PC-3 (cell line): ENCODE measurements at places on chromosomes 16 and 17. TPM values are rescaled to one million over a fixed set of nuclear protein-coding genes. Genes with fewer than 3 reads are reported as not detected.

Gene KRTAP17-1
- not detected in 2 replicates for total RNA-seq

Gene KCNH4
- total RNA-seq, result not detected in 2 replicates

Gene TEKT1
- total RNA-seq, result not detected in 2 replicates

Gene KRTAP1-1
- total RNA-seq, result not detected in 2 replicates

Gene ZDHHC1
- 4.8 and 5.1 TPM in 2 replicates for total RNA-seq

Gene RNF157
- total RNA-seq, result 7.3 and 7.4 TPM in 2 replicates

GRCh38 chr16:70608521-70608920, 37.8 kb upstream of the IL34 start:
- DNase-seq, result peak; percentile 46

DNA sequence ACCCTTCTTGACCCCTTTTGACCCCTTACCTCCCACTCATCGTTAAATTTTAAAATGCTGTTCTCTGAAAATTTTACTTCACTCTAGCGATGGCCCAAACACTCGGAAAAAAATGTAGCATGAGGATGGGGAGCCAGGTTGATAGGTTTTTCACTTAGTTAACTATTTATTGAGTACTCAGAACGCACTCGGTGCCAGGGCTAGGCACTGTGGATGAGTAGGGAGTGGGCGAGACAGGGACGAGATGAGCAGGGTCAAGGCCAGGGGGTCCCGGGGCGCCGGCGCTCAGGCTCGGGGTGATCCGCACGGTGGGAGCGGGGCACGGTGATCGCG, 392 bp downstream of the ZSCAN32 start:
- DNase-seq, result no peak

DNA sequence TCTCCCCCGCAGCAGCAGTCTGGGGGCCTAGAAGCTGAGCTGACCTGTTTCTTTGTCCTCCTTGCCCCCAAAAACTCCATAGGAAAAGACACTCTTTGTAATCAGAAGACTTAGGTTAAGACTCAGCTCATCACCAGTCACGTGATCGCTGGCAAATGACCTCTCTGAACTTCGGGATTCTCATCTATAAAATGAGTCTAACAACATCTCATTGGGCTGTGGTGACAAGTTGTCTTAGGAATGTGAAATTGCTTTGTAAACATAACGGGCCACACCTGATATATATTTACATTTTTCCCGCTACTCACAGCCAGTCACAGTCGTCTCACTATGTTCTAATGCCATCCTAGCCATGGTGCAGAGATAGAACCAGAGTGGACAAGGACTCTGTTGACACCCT, 86.0 kb upstream of the LHX1 start:
- peak; percentile 69 for DNase-seq

DNA sequence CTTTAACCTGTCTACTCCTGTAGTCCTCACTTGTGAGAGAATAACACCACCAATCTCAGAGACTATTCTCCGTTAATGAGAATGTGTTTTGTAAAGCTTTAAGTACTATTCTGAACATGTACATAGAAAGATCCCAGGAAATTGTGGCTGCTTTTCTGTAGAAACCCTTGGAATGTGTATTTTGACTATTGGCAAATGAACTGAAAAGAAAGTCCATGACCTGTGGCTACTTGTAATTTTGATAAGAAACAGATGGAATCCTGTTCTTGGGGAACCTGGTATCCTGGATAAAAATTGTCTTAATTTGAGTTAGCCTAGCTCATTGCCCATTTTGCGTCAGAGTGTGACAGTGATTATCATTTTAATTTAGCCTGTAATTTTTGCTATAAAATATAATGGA, 9.1 kb downstream of the CTCF start:
- no peak for DNase-seq

DNA sequence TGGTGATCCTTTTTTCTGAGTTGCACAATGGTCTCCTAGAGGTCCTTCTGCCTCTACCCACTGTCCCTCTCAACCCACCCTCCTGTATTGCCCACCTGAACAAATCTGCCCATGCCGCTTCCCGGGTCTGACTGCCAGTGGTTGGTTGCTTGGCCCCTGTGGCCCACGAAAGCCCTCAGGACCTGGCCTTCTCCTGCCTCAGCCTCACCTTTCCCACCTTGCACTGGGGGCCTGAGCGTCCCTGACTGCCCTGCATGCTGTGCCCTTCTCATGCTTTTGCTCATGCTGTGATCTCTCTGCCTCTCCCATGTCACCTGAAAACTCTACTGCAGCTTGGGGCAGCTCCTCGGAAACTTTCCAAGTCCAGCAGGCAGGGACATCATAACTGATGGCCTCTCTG, 13.8 kb upstream of the KDM6B start:
- DNase-seq, result no peak

- no peak for DNase-seq
Observed at GRCh38 chr17:40552806-40553693, 12.2 kb downstream of the CCR7 start.

- DNase-seq, result peak; percentile 45
Observed at GRCh38 chr16:27515874-27516353, 33.8 kb downstream of the GTF3C1 start.

DNA sequence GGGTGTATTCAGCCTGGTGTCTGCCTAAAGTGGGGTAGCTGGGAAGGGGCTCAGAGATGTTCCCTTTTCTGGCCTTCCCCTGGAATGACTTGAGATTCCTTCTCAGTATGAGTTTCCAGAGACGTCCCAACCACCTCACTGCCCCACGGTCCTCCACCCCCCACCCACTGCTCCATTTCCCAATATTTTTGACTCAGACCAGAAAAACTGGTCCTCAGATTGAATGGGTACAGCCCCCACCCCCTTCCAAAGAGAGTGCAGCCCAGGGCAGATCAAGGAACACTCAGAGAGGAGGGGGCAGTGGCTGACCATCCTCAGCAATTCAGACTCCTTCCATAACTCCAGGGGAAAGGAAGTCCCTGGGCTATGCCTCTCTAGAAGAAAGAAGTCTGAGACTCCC, 3.2 kb downstream of the ACLY start:
- DNase-seq, result no peak

DNA sequence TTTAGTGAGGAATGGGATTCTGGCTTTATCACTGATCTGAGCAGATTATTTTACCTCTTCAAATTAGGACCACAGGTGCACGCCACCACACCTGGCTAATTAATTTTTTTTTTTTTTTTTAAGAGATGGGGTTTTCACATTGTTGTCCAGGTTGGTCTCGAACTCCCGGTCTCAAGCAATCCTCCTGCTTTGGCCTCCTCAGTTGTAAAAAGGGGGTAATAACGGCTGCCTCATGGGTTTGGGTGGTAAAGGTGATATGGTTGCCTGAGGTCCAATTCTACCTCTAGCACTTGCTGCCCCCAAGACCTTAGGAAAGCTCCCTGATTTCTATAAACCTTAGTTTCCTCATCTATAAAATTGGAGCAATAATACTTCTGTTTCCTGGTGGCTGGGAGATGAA, 130.7 kb upstream of the HS3ST2 start:
- no peak for DNase-seq

DNA sequence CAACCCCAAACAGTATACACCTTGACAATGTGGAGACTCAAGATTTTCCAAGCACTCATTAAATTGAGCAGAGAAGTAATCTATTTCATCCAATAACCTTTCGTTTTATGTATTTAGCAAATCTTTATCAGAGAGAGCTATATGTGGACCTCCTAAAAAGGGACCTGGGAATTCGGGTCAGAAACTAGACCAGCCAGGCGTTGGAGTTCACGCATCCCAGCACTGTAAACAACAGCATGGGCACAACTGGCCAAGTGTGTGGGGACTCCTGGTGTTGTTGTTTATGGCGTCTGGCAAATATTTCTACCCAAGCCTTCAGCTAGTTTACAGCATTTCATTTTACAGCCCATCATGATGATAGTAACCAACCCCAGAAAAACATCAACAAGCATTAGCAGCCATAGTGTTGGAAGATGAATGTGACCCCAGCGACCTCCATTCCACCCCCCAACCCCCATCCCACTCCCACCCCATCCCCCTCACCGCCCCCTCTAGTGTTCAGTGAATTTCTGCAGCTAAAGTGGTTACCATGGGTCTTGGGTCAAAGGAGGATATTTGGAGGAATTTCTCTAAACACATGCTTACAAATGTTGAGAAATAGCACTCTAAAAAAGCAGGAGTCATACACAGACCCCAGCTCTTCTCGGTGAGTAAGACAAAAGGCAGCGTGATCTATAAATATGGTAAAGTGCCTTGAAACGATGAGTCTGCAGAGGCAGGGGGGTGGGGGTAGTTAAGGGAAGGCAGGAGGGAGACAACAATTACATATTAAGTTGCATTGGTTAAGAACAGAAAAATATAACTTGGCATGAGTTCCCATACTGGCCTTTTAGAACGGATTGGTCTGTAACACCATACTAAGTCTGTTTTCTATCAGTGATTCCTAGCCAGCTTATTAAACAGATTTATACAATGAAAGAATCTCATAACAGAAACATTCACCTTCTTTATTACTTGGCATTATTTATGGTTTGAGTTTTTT, 91.4 kb upstream of the TBX2 start:
- DNase-seq, result peak; percentile 75

- no peak for DNase-seq
Observed at GRCh38 chr16:56321571-56321970, 103.8 kb downstream of the AMFR start.

DNA sequence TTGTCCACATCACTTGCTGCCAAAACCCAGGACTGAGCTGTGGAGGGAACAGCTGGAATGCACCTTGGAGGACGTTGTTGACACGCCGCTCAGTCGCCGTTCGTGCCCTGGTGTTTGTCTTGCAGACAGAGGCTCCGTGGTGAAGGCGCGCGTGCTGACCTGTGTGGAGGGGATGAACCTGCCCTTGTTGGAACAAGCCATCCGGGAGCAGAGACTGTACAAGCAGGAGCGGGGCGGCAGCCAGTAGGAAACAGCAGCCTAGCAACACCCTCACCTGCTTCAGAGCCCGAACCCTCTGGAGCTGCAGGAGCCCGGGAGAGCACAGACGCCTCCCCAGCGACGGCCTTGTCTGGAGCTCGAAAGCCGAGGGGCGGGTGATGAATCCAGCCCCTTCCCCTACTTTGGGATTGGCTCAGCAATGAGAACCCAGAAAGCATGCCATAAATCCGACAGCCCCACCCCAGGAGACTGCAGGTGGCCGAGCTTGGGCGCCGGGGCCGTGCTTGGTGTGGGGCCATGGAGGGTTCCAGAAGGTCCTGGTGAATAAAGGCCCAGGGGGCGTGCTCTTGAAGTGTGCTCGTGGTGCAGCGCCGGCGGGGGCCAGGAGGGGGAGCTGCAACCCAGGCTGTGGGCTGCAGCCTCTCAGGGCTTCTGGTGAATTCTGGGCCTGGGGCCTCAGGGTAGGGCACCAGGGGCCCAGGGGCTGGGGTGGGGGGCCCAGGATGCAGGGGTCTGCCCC, 470 bp upstream of the CDK3 start:
- DNase-seq, result peak; percentile 67

- DNase-seq, result no peak
Observed at GRCh38 chr17:76266244-76266938, 1.2 kb downstream of the UBALD2 start.

DNA sequence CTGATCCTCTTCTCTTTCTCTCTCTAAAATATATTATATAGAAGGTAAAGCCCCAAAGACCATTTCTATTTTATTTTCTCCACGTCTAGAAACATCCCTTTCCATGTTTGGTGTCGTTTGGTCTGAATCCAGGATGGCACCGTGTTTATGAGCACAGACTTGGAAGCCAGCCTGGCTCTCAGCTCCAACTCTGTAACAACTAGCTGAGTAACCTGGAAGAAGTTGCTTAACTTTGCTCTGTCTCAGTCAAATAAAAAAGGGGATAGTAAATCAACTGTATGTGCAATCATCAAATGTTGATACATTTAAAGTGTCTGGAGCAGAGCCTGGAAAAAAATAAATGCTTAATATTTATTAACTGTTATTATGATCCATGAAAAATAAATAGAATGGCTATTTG, 249.8 kb upstream of the MAF start:
- DNase-seq, result no peak

DNA sequence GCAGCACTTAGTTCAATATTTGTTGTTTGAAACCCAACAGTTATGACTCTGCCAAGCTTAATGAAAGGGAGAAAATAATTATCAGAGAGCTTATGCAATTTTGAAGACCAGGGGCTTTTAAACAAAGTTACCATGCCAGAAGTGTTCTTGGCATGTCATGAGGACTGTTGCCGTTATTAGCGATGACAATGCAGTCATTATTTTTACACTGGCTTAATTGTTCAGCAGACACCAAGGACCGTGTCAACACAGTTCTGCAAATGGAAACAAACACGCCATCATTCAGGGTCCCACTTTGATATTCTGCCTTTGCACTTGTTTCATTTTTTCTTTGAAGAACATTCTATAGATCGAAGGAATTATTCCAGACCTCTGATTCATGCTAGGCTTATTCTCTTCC, 518.5 kb downstream of the CDH13 start:
- DNase-seq, result no peak

DNA sequence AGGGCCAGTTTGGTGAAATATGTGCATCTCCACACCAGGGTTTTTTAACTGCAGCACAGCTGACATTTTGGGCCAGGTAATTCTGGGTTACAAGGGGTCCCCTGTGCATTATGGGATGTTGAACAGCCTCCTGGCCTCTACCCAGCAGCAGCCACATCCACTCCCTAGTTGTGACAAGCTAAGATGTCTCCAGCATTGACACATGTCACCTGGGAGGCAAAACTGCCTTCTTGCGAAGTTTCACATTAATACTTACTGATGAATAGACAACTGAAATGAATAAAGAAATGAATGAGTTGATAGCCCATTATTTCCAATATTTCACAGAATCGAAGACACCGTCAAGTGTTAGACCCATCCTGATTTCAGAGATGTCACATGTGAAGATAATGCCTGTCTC, 383.7 kb downstream of the CPPED1 start:
- DNase-seq, result no peak

DNA sequence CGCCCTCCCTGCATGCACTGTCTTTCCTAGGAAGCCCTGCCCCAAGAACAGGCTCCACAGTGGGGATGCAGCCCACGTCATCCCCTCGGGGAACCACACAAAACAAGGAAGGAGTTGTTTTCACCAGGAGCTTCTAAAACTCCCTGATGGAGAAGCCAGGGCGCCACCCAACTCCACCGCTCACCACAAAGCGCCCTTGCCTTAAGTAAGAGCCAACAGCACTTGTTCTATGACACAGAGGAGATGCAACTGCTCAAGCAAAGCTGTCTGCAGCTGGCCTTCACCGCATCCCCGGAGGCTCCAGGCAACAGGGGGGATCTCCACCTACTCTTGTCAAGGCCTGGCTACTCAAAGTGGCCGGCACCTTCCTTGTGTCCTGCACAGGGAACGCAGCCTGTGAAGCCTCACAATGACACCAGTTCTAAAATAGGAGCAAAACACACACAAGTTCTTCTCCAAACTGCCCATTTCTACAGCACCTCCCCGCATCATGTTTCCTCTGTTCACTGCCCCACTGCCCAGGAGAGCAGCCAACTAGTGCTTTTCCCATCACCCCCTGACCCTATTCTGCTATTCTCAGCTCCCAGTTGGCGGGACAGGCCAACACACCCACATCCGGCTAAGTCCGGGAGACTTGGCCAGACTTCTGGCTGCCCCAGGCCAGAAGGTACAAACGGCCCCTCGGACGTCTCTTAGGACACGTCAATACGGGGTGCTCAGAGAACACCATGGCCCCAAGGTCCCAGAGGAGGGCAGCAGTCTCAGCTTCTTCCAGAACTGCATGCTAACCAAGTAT, 24.2 kb downstream of the MPG start:
- DNase-seq, result no peak
